Motor neuron (in vitro differentiated cells): ENCODE measurements at places on chromosomes 2 and 18.

DNA sequence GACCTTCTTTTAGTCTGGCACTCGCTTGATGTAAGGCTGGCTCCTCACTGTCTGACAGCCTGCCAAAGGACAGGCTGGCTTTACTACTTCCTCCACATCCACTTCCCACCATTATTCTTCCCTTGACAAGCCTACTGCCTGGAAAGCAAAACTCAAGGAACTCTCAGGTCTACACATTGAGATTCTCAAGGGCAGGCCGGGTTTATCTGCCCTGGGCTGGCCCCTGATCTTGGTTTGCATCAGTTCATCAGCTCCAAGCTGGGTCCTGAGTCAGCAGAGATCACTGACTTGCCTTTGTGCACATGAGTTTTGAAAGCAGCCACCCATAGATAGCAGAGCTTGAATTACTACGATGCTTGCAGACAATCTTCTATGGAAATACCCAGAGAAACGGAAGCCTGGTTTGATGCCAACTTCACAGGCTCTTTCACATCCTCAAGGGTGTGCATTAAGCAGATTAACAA, 53.9 kb downstream of the KCTD18 start:
- ATAC-seq, result peak; percentile 80

GRCh38 chr2:106886916-106887758, 1.2 kb upstream of the ST6GAL2 start:
- ATAC-seq, result peak; percentile 77

- ATAC-seq, result no peak
Measured at GRCh38 chr2:67186871-67187270, 210.3 kb upstream of the ETAA1 start.

DNA sequence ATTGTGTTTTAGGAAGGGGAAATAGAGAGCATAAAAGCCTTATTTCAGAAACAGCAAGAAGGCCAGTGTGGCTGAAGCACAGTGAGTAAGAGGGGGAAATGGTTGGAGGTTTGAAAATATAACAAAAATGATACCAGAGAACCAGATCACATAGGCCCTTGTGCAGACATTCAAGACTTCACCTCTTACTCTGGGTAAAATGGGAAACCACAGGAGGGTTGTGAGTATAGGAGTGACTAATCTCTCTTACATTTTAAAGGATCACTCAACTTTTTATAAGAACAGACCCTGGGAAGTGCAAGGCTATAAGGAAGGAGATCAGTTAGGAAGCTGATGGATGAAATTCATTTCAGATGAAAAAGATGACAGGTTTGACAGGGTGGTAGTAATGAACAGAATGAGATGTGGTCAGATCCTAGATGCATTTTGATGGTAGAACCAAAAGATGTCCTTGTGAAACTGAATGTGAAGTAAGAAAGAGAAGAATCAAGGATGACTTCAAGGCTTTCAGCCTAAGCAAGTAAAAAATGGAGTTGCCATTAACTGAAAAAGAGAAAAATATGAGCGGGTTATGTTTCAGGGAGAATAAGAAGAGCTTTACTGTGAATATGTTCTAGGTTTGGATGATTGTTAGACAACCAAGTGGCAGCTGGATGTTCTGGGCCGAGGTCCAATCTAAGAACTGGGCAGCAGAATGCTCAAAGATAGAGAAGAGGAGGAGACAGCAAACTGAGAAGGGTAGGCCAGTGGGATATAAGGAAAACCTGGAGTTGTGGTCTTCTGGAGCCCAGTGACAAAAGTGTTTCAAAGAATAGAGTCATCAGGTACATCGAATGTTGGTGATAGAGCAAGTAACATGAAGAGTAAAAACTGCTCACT, 65.1 kb downstream of the USP40 start:
- ATAC-seq, result no peak

GRCh38 chr2:69026026-69026425, 13.0 kb downstream of the ANTXR1 start:
- no peak for ATAC-seq

GRCh38 chr2:42125841-42126594, 43.1 kb upstream of the EML4 start:
- ATAC-seq, result peak; percentile 16

- ATAC-seq, result no peak
Measured at GRCh38 chr2:156452971-156453370, 16.8 kb downstream of the GPD2 start.

DNA sequence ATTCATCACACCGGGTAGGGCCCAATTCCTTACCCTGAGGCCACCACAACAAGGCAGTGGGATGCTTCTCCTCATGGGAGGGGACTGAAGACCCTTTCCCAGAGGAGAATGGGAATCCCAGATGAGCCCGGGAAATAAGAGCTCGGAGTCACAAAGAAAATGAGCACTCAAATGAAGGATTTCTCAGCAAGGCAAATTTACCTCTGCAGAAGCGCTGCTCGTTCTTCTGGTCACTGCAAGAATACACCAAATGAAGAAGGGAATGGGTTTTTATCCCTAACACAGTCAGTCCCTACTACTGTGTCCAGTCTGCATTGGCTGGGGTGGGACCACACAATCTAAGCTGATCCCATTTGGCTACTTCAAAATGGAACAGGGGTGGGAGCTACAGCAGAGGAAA, 35.7 kb upstream of the TRAPPC8 start:
- no peak for ATAC-seq

DNA sequence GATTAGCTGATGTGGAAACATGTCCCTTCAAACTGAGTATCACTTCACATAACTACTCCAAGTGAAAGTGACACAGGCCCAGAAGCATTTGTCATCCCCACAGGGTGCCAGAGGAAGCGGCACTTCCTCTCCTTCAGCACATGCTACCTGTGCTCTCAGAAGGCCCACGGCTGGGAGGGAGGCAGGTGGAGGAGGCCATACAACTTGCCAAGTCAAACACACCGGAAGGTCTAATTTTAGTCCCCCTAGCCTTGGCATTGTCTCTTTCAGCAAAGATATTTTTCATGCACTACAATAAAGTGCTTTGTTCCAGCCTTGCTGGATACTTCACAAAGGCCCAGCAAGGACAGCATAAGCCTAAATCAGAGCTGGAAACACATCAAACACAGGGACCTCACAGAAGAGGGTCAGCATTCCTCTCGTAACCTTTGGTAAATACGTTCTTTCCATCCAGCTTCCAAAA, 38.0 kb downstream of the VSNL1 start:
- ATAC-seq, result no peak

- peak; percentile 28 for ATAC-seq
Measured at GRCh38 chr2:202278944-202279343, 13.4 kb downstream of the NOP58 start.

DNA sequence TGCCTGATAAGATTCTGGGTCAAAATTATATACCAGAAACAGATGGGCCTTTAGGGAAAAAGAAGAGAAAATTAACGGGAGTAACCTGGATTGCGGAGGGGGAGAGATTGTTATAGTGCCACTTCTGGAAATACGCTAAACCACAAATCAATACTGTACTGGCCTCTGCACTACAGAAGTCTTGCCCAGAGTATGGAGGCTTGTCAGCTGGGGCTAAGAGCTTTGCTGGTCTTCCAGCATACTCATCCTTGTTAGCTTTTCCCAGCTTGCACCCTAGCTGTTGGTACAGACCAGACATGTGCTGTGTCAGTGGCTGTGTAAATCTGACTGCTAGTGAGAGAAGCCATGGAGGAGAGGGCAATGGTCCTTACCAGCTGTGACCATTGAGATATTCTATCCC, 8.9 kb downstream of the AGBL5 start:
- ATAC-seq, result no peak

DNA sequence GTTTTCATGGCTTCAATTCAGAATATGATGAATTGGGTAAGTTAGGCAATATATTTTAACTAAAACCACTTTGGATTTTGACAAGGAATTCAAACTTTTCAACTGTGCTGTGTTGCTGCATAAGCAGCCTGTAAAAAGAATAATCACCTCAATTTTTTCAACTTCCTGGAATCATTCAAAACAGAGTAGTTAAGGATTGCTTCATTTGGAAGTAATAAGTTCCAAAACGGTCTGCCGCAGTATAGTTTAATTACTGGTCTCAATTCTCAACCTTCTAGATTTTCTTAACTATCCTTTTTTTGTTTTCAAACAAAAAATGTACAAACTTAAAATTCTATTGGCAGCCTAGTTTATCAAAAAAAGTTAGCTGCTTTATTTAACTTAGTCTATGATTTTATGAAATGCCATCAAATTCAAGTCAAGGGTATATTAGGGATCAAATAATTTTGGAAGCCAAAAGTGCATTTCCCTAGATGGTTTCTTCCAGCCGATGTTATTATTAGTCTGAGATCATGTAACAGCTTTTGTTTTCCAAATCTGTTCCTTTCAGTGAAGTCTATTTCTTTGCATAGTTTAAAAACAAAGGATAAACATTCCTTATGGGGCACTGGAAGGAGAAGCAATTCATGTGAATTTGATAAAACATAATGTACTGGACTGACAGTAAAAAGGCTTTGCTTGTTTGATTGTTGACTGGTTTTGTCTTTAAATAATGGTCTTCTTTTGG, 76.1 kb upstream of the ETAA1 start:
- ATAC-seq, result no peak

DNA sequence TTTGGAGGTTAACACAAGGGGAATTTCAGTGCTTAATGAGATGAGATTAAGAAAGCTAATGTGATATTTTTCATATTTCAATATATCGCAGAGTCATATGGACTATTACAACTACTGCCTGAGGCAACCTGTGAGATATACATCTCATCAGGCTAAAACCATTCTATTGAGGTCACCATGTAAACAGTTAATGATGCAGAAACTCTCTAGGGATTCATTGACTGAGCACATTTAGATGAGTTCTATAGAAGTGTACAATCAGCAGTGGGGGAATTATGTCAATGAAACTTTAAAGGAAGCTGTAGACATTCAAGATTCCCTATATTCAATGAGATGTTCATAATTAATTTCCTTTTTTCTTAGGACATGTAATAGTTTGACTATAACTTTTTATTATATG, 687.4 kb upstream of the SYT4 start:
- no peak for ATAC-seq

GRCh38 chr2:161651547-161651946, 27.3 kb downstream of the SLC4A10 start:
- no peak for ATAC-seq

GRCh38 chr18:70507970-70508369, 219.1 kb downstream of the SOCS6 start:
- ATAC-seq, result no peak

DNA sequence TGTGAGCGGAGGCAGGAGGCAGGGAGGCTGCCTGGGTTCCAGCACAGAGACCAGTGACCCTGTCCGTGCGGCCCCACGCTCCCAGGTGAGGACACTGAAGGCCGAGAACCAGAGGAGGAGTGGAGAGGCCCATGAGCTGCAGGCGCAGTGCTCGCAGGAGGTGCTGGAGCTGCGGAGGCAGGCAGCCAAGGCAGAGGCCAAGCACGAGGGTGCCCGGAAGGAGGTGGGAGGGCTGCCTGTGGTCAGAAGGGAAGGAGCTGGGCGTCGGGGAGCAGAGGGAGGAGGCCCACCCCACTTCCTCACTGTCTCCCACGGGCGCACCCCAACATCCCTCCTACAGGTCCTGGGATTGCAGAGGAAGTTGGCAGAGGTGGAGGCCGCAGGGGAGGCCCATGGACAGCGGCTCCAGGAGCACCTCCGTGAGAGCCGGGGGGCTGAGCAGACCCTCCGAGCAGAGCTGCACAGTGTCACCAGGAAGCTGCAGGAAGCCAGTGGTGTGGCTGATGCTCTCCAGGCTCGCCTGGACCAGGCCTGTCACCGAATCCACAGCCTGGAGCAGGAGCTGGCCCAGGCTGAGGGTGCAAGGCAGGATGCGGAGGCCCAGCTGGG, 33.0 kb upstream of the SNED1 start:
- no peak for ATAC-seq

DNA sequence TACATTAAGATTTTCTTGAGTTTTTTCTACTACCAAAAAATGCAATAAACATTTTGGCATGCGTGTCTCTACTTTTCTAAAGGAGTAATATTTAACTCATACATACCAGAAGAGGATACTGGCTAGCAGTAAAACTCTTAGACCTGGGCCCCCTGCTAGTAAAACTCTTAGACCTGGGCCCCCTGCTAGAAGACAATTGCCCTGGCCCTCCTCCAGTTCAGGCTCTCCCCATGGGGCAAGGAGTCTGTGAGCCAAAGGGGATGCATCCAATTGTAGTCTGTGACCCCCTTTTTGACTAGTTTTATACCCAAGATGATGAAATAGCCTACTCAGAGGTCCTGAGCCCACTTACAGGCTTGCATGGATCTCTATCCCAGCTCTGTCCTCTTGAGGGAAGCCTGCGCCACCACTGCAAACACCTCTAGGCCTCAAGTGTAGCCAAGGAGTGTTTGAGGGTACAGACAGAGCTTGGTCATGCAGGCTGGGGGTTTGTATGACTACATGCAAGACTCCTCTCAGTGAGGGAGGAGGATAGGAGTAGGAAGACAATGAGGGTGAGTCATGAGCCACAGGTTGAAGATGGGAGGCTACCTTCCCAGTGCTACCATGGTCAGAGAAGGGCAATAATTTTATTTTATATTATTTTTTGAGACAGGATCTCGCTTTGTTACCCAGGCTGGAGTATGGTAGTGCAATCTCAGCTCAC, 45.2 kb upstream of the PGAP1 start:
- peak; percentile 18 for ATAC-seq

DNA sequence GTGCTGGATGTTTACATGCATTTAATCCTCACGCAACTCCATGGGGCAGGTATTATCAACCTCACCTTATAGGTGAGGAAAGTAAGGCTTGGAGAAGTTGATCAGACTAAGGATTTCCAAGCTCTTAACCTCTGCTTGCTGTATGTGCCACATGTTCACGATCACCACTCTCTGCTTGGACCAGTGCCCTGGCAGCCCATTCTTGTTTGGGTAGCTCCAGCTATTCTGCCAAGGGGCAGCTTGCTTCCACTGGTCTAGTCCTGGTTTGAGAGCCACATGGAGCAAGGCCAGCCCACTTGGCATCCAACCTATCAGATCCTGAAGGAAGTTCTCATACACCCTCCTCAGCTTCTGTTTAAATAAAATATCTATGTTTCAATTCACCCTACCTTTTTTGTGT, 14.3 kb downstream of the PLB1 start:
- ATAC-seq, result no peak

DNA sequence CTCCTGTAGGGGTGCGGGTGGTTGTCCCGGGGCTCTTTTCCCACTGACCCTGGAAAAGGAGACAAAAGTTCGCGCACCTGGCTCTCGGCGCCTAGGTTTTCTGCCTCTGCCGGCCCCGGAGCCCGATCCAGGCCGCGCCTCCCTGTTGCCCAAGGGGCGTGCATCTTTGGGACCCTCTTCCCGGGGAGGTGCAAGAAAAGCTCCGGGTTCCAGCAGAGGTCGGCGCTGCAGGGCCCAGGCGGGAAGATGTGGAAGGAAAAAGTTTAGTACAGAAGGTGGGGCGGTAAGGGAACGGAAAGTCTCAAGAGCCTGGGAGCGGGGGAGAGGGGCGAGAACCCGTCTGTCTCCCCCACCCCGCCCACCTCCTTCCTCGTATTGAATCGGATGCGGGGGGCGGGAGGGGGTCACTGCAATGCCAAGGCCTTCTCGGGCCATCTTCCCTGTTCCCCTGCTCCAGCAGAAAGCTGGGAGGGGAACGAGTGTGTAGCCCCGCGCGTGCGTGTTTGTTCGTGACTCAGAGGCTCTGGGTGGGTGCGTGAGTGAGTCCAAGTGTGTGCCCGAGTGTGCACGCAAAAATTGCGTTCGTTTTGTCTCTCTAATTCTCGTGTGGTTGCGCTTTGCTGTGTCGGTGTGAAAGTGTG, 6.3 kb upstream of the EN1 start:
- ATAC-seq, result no peak

GRCh38 chr2:218392459-218392858, 7.2 kb upstream of the CTDSP1 start:
- no peak for ATAC-seq

- ATAC-seq, result no peak
Measured at GRCh38 chr18:56307354-56308170, 330.8 kb downstream of the TXNL1 start.
